ENCODE measurements at places on chromosomes 13 and 19.
A peak's percentile ranks its signal among the peaks of the same experiment; 100 is the strongest.

GRCh38 chr19:57047743-57048142 is 72.0 kb upstream of the USP29 start:
- no peak for DNase-seq

DNA sequence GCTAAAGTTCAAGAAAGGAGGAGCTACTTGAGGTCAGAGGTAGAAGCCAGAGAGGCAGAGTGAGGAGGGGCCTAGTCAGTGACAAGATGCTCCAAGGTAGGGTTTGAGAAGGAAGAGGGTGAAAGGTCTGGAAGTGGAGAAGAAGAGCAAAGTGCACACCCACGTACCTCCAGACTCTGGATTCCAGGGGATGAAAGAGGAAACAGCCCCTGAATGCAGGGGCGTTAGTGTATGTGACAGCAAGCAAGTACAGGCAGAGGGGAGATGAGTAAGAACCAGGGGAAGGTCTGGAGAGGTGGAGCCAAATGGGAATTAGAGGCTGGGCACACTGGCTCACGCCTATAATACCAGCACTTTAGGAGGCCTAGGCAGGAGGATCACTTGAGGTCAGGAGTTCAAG is 8.7 kb downstream of the RPS28 start:
- DNase-seq = peak; percentile 70

- DNase-seq = no peak
These were observed 11.0 kb downstream of the ZNF333 start for GRCh38 chr19:14700711-14701375.

GRCh38 chr13:73908809-73909208 is 225.4 kb downstream of the KLF12 start:
- no peak for DNase-seq

GRCh38 chr13:32316501-32316900 is 1.2 kb downstream of the BRCA2 start:
- DNase-seq = peak; percentile 31

DNA sequence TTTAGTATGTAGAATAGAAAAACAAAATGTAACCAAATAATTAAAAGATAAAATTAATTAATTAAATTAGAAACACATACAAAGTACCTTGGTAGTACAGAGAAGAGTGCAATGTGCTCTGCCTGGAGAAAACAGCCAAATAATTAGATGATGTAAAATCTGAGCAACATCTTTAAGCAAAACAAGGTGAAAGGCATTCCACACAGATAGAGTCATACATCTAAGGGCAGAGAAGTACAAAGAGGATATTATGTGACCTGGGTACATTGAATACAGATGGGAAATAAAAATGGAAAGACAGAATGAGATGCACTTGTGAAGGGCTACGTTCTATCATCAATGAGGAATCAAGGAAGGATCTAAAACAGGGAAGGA is 25.2 kb upstream of the FNDC3A start:
- DNase-seq = no peak

DNA sequence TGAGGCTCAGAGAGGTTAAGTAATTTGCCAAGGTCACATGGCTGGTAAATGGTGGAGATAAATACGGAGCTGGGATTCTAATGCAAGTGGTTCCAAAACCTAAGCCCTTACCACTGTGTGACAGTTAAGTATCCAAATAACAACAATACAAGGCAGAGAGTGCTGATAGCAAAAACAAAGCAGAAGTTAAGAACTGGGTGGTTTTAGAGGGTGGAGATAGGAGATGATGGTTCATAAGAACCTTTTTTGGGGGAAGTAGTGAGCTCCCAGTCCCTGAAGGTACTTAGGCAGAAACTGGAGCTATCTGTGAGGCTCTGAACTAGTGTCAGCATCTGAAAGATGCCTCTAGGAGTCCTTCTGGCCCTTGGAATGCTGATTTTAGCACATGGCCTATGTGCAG is 56.2 kb upstream of the UBE2L5 start:
- DNase-seq = no peak

- DNase-seq = peak; percentile 90
These were observed 2.0 kb downstream of the OLFM2 start for GRCh38 chr19:9934132-9934950.

- no peak for DNase-seq
These were observed 23.1 kb upstream of the TNFSF14 start for GRCh38 chr19:6693056-6693471.

- DNase-seq = no peak
These were observed 457.9 kb downstream of the FOXO1 start for GRCh38 chr13:40208517-40208916.

DNA sequence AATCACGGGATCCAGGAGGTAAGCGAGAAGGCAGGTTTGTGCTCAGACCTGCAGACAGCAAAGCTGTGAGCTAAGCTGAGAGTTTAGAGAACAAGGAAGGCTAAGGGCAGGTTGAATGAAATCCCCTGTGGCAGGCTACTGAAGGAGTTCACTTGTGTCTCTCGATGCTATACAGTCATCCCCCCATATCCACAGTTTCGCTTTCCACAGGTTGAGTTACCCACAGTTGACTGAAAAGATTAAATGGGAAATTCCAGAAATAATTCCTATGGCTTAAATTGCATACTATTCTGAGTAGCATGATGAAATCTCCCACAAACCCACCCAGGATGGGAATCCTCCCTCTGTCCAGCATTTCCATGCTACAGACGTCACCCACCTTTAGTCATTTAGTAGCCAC is 49.6 kb downstream of the ABCC4 start:
- DNase-seq = peak; percentile 38

- DNase-seq = no peak
These were observed 41.7 kb downstream of the MIPEP start for GRCh38 chr13:23847497-23847896.

GRCh38 chr13:51945149-51945548 is 66.1 kb downstream of the ATP7B start:
- DNase-seq = no peak

- DNase-seq = no peak
These were observed 22.6 kb downstream of the MED4 start for GRCh38 chr13:48072304-48072703.

GRCh38 chr13:83881917-83882605 is at the start of gene SLITRK1:
SLITRK1 (minus strand) TSS chr13:83882474; CDS start chr13:83881507, 967 bp downstream.
- peak; percentile 13 for DNase-seq

GRCh38 chr19:49387936-49388372 is at the start of gene KASH5:
KASH5 (plus strand) TSS chr19:49388249; CDS start chr19:49390884, 2,635 bp downstream.
- peak; percentile 82 for DNase-seq

GRCh38 chr13:98890186-98890585 is 87.7 kb downstream of the DOCK9 start:
- DNase-seq = peak; percentile 59

DNA sequence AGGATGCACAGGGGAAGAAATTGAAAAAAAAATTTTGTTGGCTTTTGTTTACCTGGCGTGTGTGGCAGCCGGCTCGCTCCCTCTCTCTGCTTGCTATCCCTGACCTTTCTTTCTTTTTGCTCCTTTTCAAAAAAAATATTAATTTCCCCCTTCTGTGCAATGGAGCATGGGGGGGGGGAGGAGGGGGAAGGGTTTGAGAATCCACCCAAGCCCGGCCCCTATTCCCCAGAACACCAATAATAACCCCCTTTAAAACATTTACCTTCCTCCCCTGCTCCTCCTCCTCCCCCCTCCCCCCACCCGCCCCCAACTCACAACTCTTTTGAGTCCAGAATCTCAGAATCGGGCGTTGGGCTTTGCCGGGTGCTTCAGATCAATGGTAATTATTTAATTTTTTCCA is 28.4 kb downstream of the NFIX start:
- DNase-seq = no peak

- DNase-seq = no peak
These were observed 45.4 kb downstream of the ARHGAP35 start for GRCh38 chr19:46906221-46906620.

GRCh38 chr19:56942756-56943155 is 102.2 kb upstream of the PEG3 start:
- DNase-seq = no peak

DNA sequence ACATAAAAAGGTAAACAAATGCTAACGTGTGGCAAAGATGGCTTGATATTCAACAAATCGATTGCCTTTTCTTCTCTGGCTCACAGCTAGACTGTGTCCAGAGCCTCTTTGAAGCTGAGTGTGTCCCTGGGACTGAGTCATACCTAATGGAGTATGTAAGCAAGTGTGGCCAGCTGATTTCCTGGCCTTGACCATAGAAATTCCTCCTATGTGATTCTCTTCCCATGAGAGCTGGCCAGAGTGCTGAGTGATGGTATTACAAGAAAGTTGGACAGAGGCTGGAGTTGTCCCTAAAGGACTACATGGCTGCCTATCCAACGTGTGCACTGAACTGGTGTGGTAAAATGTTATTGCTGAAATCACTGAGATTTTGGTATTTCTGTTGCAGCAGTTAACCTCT is 320.1 kb upstream of the SLC10A2 start:
- no peak for DNase-seq

DNA sequence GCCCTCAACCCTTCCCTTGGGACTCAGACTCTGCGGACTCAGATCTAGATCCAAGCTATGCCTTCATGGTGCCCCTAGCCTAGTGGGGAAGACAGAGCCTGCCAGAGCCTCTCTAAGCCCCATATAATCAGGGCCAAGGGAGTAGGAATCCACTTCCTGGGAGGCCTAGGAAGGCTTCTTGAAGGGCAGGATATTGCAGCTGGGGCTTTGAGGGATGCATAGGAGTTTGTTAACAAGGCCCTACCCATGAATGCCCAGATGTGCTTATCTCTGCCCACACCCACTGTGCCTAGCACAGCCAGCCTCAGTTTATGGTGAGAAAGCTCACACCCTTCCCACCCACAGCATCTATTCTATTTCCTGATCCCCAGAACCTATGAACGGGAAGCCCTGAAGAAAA is 11.3 kb downstream of the APBA3 start:
- no peak for DNase-seq

- no peak for DNase-seq
These were observed 60.6 kb downstream of the LRCH1 start for GRCh38 chr13:46613409-46614049.

DNA sequence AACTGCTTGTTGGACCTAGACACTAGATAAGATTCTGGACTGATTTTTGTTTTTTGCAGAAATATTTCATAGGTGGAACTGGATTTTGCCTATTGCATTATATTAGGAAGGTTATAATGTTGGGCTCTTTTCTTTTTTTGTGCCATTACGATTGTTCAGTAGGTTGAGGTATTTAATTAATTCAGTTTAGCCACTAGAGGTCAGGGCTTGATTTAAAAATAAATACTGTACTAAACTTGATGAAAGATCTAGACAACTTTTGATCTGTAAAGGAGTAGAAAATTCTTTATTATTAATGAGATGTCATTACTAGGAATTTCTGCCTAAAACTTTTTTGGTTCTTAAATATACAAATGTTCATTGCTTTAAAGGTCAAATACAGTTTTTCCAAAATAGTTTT is 15.2 kb upstream of the SUPT20H start:
- DNase-seq = peak; percentile 53

- no peak for DNase-seq
These were observed 84.4 kb downstream of the DPY19L3 start for GRCh38 chr19:32489971-32490370.

DNA sequence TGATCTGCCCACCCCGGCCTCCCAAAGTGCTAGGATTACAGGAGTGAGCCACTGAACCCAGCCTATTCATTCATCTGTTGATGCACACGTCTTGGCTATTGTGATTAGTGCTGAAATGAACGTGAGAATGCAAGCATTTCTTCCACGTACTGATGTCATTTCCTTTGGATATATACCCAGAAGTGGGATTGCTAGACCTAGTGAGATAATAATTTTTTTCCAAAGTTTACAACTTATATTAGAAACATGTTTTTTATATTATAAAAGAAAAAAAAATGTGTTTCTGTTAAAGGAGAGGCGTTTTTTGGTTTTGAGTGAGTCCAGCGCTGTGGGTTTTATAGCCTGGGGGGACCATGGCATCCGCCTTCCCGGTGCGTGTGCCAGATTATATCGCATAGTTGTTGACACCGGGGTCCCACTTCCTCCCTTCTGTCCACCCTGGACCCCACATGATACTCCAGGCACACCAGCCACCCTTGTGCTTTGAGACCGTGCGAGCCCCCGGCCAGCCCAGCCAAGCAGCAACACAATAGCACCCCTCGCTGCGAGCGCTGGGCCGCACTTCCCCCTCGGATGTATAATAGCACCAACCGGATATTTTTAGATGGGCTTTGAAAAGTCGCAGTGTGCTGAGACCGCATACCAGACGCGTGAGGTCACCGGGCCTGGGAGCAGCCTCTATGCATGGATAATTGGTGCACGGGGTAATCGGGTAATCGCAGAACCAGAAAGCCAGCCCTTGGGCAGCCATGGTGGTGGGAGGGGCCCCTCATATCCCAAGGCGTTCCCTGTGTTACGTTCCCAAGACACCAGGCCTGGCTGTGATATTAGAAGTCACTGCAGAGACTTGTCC is 59.6 kb downstream of the MYO9B start:
- DNase-seq = peak; percentile 66

GRCh38 chr13:28539625-28540286 is 44.8 kb upstream of the FLT1 start:
- DNase-seq = peak; percentile 30

- DNase-seq = peak; percentile 93
These were observed 7.3 kb downstream of the POLR2E start for GRCh38 chr19:1087813-1088415.

GRCh38 chr19:45102481-45102880 is 9.5 kb downstream of the PPP1R37 start:
- DNase-seq = no peak

- DNase-seq = no peak
These were observed 37.3 kb downstream of the ITGBL1 start for GRCh38 chr13:101489643-101490405.

DNA sequence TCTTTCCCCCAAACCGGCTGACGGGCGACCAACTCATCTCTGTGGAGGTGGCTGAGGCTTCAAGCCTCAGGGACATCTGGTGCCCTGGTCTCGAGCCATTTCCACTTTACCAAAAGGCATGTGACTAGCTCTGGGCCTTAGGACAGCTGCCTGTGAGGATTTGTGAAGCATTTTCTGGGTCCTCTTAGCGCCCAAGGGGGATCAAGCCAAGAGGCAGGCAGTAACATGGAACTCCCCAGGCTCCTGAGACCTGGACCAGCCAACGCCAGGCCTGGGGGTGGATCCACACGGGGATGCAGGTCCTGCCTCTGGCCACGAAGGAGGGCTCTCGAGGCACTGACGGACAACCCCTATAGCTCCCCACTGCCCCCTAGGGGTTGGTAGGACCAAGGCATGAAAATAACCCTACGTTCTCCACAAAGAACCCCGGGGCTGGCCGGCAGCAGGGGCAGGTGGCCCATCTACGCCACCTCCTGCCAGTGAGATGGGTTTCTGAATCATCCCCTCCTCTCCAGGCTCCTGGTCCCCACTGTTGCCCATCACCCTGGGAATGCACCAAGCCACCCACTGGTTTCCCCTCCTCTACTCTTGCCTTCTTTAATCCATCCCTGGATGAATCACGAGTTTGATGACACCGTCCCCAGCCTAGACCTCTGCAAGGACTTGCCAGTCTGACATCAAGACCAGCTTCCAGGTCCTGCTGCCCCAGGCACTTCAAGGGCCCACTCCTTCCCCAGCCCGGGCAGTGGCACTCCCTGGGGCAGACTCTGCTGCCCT is 7.0 kb upstream of the MYDGF start:
- DNase-seq = peak; percentile 46

GRCh38 chr19:55373993-55374757 is 2.5 kb upstream of the TMEM190 start:
- no peak for DNase-seq

Measured in suppressor macrophage treated with lipopolysaccharide for 1 hour (primary cell).